Stimulated activated naive CD4-positive, alpha-beta T cell treated with Interleukin-2 at 50 U/mL for 16 hours (primary cell): ENCODE measurements at places on chromosomes 13 and 19.

DNA sequence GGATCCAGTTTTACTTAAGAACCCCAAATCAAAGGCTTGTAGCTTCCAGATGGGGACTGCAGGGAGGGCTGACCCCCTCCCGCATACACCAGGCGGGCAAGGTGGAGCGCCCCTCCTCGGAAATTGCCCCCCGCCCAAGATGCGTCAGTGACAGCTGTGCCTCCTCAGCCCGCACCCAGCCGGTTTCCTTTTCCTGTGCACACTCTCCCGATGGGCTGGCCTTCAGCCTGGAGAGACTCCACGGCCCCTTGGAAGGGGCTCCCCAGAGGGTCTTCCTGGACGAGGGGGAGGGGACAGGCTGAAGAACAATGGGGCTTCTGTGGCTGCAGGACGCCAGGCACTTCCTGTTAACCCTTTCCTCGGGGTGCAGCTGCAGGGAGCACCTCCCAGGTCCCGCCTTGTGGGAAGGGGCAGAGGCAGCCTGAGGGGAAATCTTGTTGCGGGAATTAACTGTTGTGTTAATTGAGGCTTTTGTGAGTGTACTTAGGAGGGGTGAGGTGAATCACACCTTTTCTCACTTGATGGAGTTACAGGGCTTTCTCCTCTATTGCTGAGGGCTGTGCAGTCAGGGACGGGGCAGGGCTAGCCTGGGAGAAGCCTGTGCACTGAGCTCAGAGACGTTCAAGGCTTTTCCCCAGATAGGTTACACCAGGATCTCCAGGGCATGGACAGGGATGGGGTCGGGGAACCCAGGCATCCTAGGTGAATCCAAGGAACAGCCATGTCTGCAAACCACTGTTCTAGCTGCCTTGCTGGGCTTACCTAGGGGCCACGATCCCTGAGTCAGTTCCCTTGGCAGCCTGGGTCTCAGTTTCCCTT lies 14.3 kb downstream of the IER2 start:
- DNase-seq = peak; percentile 36

DNA sequence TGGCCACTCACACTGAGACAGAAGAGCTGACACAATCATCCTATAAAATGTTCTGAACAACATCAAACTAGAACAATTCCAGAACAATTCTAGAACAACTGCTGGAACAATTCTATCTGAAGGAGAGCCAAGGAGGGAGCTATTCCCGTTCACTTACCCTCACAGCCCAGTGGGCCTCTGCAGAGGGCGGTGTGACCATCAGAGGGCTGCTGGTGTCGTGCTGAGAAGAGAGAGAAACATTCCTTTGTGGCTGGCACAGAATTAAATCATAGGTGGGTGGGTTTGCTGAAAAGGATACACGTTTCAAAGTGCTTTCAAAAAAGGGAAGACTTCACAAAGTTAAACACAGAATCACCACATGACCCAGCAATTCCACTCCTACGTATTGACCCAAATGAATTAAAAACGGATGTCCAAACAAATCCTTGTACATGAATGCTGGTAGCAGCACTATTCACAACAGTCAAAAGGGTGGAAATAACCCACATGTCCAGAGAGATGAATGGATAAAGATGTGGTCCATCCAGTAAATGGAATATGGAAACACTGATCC lies 34.9 kb downstream of the EPS15L1 start:
- DNase-seq = no peak

DNA sequence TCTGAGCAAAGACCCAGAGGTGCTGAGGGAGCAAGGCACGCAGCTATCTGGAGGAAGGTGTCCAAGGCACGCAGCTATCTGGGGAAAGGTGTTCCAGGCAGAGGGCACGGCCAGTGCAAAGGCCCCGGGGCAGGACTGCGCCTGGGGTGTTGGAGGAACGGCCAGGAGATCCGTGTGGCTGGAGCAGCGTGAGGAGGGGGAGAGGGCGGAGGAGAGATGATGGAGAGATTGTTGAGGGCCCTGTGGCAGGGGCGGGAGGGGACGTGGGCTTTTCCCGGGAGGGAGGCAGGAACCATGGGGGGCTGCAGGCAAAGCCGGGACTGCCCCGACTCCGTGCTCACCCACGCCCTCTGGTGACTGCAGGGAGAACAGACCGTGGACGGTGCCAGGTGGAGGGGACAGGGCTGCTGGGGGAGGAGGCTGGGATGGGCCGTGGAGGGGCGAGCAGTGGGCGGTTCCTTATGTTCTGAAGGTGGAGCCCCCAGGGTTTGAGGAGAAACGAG lies 13.3 kb upstream of the MISP start:
- peak; percentile 37 for DNase-seq

GRCh38 chr19:16624236-16624635 lies 3.8 kb downstream of the MED26 start:
- no peak for DNase-seq

DNA sequence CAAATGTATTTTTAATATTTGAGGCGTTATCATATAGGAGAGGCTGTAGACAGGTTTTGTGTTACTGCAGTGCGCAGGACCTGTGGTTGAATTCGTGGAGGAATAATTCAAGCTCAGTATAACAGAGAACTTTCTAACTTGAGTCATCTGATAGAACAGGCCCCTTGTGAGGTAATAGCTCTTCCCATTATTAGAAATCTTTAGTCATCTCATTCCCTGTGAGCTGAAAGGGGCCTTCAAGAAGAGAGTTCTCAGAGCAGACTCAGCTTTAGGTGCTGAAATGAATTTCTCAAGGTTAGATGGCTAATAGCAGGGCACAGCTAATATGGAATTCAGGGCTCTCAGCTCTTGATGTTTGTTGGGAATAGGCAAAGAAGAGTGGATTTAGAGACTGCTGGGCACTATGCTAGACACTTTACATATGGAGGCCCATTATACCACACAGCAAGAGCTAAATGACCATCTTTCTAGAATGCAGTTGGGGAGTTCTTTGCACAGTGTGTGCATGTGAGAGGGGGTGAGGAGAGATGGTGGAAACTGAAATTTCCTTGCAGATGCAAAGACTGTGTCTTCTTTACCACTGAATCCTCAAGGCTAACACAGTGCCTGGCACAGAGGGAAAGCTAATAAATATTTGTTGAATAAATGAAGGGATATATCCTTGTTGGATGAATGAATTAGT lies 89.5 kb downstream of the DGKH start:
- no peak for DNase-seq

DNA sequence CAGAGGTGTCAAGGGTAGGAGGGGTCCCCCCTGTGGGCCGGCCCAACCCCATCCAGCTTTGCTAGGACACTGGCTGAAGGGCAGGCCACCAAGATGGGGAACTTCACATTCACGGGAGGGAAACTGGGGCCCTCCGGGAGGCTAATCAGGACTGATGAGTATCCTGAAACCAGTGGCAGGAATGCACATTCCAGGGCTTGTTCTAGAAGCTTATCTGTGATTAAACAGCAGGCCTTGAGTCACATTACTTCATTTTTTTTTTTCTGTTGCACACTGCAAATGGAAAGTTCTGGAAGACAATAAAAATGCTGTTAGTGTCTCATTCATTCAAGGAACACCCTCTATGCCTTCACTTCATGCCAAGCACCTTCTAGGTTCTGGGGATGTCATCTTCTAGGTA lies 15.5 kb upstream of the SIGLEC11 start:
- DNase-seq = no peak

- DNase-seq = no peak
Observed at GRCh38 chr13:65057986-65058385, 2172.2 kb downstream of the PCDH9 start.
